ENCODE measurements at places on chromosomes 3 and 15. TPM values are rescaled to one million over a fixed set of nuclear protein-coding genes. Genes with fewer than 3 reads are reported as not detected.

DNA sequence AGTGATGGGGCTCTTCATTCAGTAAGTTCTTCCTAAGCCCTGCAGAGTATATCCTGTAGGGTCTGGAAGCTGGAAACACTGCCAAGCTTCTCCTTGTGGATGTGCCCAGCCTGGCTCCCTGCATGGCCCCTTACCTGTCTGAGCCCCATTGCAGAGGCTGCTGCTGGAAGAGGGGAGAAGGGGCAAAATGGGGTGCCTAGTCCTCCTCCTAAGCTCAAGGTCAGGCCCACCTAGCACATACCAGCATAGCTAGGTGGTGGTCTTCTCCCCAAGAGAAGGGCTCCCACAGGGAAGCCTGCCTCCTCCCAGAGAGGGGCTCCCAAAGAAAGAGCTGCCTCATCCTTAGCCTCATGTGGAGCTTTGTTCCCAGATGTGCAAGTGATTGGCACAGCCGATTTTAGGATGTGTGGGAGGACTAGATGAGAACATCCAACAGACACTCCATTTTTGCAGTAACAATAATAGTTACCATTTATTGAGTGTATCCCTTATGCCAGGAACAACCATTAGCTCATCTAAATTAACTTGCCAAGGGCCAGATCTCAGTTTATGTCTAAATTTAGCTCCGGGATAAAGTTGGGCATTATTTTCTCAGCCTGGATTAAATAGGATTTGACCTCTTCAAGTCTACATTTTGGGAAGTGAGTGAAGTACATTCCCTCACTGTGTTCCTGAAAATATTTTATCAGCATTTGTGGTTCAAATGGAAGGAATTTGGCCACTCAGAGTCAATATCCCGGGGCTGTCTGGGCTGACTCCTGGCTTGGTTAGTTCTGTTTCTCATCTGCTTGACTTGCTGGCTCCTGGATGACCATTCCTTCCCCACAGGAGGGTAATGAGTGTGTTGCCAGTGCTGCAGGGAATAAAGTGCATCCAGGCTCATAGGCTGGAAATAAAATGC, 291.1 kb upstream of the ROPN1 start:
- no peak for ATAC-seq

DNA sequence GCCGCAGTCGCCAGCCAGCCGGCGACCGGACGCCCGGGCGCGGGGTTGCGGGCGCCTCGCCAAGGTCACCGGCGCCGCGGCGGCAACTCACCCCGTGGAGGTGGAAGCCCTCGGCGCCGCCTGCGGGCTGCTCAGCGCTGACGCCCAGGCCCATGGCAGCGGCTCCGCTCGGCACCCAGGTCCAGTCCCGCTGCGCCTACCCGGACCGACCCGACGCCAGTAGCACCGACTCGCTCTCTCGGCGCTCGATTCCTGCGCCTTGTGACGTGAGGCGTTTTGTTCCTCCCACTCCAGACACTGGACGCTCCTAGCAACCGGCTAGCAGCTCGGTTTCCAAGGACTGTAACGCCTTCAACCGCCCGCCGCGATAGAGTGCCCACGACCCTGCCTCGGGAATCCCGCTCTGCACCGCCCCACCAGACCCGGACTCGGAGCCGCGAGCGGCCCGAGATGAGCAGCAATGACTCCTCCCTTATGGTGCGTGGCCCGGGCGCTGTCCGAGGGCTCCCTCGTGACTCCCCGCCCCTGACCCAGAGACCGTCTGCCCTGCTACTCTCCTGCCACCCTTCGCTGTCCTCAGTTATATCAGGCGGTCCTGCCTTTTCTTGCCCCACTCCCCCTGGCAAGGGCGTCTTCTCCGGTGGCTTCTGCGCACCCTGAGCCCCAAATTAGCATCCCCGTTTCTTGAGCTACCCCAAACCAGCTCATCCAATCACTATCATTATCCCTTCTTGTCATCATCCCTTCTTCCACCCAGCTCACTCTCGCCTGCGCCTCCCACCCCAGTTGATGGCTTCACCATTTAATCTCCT, at the start of the genes GORASP1 and TTC21A:
Gene GORASP1, minus strand, starts transcription at position 240 of the 812 bp plus-strand sequence. Its CDS starts 86 bp downstream, at position 154.
Gene TTC21A, plus strand, starts transcription at position 293 of the 812 bp plus-strand sequence. Its CDS starts 158 bp downstream, at position 451.
- peak; percentile 77 for ATAC-seq

- no peak for ATAC-seq
These were observed 102.8 kb downstream of the PEX5L start for GRCh38 chr3:179933914-179934313.

DNA sequence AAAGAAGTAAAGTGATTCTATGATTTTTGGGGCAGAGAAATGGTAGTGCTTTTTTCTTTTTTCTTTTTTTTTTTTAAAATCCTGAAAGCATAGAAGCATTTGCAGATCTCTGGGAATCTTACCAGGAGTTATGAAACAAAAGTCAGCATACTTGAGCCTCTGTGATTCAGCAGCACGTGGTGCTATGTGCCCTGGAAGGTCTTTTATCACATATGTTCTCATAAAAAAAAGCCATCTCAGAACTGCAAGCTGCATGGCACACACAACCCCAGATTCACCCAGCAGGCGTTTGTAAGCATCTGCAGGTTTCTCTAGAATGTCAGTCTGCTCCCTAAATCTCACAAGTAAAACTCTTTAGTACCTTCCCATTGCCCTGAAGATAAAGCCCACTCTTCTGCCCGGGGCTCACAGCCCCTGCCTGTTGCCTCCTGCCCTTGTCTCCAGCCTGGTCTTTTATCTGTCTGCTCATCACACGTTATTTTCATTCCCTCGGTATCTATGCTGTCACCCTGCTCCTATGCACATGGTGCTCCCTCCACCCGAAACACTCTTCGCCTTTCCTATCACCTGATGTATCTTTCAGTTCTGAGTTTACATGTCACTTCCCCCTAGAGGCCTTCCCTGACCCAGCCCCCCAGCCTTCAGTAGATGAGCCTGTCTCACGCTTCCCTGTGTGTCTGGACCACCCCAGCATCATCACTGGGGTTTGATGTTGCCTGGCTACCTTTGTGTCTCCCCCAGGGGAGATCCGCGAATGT, 72.4 kb downstream of the CHDH start:
- no peak for ATAC-seq

DNA sequence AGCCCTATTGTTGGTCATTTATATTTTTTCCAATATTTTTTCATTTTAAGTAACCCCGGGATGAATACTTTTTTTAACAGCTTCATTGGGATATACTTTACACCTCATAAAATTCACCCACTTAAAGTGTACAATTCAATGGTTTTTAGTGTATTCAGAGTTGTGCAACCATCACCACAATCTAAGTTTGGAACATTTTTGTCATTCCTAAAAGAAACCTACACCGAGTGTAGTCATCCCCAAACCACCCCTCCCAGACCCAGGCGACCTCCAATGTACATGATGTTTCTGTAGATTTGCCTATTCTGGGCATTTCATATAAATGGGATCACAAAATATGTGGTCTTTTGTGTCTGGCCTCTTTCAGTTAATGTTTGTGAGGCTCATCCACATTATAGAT, 118.3 kb upstream of the FRMD4B start:
- no peak for ATAC-seq

- ATAC-seq, result no peak
These were observed 62.5 kb downstream of the SLCO3A1 start for GRCh38 chr15:91916051-91916450.

GRCh38 chr3:147518465-147518864, 109.3 kb downstream of the ZIC1 start:
- ATAC-seq, result no peak

DNA sequence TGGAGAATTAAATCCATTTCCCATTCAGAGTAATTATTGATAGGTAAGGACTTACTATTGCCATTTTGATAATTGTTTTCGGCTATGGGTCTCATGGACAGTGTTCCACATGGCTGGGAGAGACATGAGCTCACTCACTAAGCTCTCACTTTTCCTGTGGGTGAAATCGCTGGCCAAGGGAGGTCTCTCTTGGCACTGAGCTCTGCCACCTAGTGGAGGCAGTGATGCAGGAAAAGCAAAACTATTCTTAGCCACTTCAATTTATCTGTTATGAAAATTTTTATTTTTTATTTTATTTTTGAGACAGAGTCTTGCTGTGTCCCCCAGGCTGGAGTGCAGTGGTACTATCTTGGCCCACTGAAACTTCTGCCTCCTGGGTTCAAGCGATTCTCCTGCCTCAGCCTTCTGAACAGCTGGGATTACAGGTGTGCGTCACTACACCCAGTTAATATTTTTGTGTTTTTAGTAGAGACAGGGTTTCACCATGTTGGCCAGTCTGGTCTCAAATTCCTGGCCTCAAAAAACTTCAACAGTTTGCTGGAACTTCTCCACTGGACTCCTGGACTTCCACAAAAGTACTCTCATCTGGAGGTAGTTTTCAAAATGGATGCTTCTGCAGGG, 4.7 kb upstream of the RNF13 start:
- no peak for ATAC-seq

- ATAC-seq, result no peak
These were observed 20.6 kb upstream of the RBM5 start for GRCh38 chr3:50068134-50068533.

DNA sequence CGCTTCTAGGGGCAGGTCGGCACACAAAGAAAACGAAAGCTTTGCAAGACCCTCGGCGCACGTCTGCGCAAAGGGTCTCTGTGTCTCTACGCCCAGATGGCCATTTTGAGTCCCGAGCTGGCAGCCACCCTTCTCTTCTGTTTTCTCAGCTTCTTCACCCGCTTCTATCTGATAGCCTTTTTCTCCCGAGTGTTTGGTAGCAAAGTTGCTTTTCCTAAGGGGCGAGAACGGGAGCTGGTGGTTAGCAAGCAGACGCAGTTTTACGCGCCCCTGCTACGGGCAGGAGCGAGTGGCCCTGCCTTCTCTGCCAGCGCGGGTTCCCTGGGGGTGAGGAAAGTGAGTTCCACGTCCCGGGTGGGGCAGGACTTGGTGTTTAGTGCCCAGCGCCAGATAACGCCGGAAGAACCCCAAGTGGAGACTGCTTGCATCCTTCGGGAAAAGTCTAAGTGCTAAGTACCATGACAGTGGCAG, 2.9 kb upstream of the MKRN2 start:
- no peak for ATAC-seq

GRCh38 chr3:171962137-171962720, 77.1 kb upstream of the FNDC3B start:
- no peak for ATAC-seq

DNA sequence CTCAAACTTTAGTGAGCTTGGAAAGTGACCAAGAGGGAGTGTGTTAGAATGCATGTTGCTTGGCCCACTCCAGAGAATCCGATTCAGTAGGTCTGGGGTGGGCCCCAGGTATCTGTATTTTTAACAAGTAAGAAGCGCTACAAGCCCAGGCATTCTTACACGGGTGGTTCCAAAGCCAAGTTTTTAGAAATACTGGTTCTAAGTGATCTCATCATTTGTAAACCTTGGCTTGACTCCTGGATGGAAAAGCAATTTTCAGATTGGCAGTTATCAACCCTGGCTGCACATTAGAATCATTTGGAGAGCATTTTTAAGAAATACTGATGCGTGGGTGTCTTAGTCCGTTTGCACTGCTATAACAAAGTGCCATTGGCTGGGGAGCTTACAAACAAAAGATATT, 27.3 kb upstream of the ST8SIA2 start:
- ATAC-seq, result no peak

- ATAC-seq, result peak; percentile 14
These were observed 74.8 kb upstream of the POMGNT2 start for GRCh38 chr3:43180694-43181093.

- no peak for ATAC-seq
These were observed 10.9 kb upstream of the IDH2 start for GRCh38 chr15:90113166-90113565.

DNA sequence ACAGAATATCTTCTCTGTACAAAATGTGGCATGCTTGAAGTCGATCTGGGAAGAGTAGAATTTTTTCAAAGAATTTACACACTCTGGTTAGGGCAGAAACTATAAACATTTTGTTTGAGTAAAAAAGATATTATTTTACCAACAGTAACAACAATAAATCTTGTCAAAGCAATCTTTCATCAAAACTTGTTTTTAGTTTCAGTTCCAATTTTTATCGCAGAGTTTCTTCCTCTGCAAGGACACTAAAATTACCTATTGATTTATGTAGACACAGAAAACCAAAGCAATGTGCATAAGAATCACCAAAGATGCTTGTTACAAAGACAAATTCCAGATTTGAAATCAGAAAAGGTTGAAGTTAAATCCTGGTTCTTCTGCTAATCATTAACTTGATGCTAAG, 61.9 kb downstream of the CGGBP1 start:
- no peak for ATAC-seq

DNA sequence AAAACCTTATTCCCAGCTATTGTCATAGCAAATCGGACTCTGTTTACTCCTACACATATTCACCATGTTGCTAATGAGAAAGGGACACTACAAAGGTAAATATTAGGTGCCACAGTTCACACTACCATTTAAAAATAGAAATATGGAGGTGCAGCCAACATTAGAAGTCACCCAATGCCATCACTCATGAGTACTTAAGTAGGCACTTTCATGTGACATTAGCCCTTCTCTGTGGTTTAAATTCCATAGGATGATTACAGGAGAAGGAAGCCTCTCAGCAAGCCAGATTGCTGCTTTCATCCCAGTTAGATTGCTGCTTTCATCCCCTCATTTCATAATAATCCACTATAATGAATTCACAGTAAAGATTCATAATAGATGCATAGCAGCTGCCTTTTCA, 376.8 kb upstream of the ALCAM start:
- no peak for ATAC-seq

DNA sequence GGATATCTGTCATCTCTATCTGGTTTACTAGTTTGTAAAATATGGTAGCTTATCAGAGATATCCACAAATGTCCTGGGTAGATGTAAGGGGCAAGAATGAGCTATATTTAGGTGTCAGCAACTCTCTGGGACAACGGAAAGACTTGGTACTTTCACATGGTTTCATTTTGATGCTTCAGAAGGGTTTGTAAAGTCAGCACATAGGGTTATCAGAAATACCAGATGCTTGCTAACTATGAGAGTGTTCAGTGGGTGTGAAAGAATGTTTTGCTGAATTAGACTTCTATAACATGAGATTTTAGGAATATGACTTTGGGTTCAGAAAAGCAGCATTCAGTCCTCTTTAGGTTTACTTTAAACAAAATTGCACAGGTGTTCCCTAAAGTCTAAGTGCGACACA, 466.5 kb upstream of the PDZRN3 start:
- no peak for ATAC-seq

MGLL gene
- 1.2 TPM for total RNA-seq

LTF gene
- total RNA-seq, result not detected

MAP4 gene
- 97.5 TPM for total RNA-seq

MUSTN1 gene
- total RNA-seq, result not detected

GCNT3 gene
- total RNA-seq, result not detected

GPR87 gene
- total RNA-seq, result 5.0 TPM

SAMD7 gene
- total RNA-seq, result not detected

TM4SF4 gene
- not detected for total RNA-seq

C2CD4A gene
- total RNA-seq, result 1.3 TPM

NRG4 gene
- total RNA-seq, result not detected

KCNAB1 gene
- not detected for total RNA-seq

PRRT3 gene
- 9.1 TPM for total RNA-seq

NOX5 gene
- total RNA-seq, result not detected

PDCD6IP gene
- 199 TPM for total RNA-seq

FRG2C gene
- total RNA-seq, result not detected

SLC4A7 gene
- total RNA-seq, result 56.9 TPM

Data from activated T-helper 17 cell treated with anti-CD3 and anti-CD28 coated beads, Interleukin-2, amount 50 U/mL, for 72 hours (primary cell).